Neural crest cell (in vitro differentiated cells): ENCODE measurements at places on chromosomes 3 and 15. TPM values are rescaled to one million over a fixed set of nuclear protein-coding genes. Genes with fewer than 3 reads are reported as not detected.
A peak's percentile ranks its signal among the peaks of the same experiment; 100 is the strongest.

GRCh38 chr15:39884351-39884750 is 35.7 kb downstream of the GPR176 start:
- no peaks in the 10 kb centered on the region for H3K36me3 ChIP-seq
- H3K4me1 ChIP-seq = no peaks in the 10 kb centered on the region
- H3K27me3 ChIP-seq = no peaks in the 10 kb centered on the region
- no peak overlapping the region for H3K4me3 ChIP-seq

The CLPX gene
- 42.0 and 42.2 TPM in 2 replicates for total RNA-seq

The BLM gene
- total RNA-seq = 44.8 and 47.8 TPM in 2 replicates

DNA sequence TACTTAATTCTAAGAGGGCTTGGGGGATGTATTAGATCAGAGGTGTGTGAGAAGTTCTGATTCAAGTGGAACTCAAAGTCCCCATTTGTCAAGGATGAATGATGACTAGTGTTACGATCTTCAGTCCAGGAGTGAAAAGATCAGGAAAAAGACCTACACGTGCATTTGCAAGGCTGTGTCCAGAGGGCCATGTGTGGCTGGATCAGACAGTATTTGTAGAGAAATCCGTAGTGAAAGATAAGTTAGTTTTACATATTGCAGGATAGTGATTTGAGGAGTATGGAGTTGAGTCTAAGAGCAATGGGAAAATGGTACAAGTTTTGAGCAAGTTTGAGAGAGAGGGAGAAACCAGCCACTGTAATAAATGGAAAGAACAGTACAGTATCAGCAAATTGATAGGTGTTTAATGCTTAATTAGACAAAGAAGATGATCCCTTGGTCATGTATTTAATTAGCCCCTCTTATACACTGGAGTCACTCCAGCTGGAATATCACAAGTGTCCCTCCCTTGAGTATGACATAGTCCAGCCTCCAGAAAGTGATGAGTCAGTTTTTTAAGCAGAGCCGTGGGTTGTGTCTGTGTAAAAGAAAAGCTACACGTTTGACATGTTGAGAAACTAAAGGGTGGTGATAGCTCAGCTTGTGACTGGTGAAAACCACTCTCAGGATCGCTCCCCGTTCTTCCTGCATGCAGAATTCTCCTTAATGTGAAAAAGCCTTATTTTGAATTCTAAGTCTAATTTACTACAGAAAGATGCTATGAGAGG is 348.8 kb downstream of the ROBO1 start:
- peak overlapping the region; percentile 1 for H3K27ac ChIP-seq
- no peaks in the 10 kb centered on the region for H3K4me1 ChIP-seq
- no peaks in the 10 kb centered on the region for H3K27me3 ChIP-seq
- no peak for DNase-seq
- no peak overlapping the region for H3K4me3 ChIP-seq

DNA sequence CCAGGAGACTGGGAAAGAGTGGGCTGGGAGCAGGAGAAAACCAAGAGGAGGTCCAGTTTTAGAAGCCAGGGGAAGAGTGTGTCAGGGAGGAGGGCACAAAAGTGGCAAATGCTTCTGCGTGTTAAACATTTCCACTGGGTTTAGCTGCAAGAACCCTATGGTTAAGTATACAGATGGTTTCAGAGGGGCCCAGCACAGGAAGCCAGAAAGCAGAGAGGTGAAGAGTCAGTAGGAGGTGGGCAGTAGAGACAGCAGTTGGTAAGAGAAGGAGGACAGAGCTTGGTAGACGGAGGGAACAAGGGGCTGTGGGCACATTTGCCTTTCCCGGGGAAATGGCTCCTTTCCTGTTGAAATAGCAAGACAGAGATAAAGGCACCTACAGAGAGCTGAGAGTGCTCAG is 133.8 kb downstream of the EPHB1 start:
- no peaks in the 10 kb centered on the region for H3K4me1 ChIP-seq
- H3K27me3 ChIP-seq = peaks cover 4% of the 10 kb centered on the region
- DNase-seq = no peak
- H3K36me3 ChIP-seq = peaks cover 11% of the 10 kb centered on the region
- no peak overlapping the region for H3K4me3 ChIP-seq
